HFFc6 (cell line): ENCODE measurements at places on chromosomes 3 and 15.
A peak's percentile ranks its signal among the peaks of the same experiment; 100 is the strongest.

- DNase-seq: no peak
These were observed 148.1 kb upstream of the UBE2E1 start for GRCh38 chr3:23657647-23658046.

DNA sequence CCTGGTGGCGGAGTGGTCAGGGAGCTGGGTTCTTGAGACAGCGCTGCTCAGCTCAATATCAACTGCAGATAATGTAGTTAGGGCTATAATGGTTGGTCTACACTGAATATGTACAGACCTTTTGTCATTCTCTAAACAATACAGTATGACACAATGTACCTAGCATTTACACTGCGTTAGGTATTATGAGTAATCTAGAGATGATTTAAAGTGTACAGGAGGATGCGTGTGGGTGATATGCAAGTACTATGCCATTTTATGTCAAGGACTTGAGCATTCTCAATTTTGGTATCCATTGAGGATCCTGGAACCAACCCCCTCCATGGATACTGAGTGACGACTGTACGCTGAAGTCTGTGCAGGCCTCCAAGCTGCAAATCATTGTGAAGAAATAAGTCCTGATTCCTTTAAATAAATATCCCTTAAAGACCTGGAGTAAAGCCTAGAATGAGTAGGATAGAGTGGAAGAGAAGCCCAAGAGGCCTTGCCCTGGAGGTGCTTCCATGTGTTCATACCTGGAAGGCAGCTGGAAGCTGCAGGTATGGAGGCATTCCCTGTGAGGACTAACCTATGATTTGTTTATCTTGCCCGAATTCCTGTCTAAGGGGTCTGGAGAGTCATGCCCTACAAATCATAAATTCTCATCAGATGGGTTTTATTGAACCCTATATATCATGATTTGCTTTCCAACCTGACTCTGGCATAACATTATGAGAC is 15.7 kb upstream of the RTP1 start:
- no peak for DNase-seq

DNA sequence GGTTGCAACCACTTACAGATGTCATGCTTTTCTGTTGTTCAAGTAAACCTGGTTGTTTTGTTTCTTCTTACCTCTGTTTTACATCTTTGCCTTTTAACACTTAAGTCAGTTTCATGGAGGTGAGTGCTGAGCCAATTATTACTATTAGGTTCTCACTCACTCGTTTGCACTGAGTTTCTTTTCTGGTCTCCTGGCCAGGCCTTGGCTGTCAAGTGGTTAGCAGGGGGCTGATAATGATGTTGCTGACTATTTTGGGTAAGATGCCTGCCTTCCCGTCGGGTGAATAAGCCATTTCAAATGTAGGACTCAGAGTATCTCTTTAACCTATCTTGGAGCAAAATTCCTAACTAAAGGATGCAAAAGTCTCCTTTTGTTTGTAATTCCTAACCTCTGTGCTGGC is 78.5 kb downstream of the KLHL25 start:
- no peak for DNase-seq

DNA sequence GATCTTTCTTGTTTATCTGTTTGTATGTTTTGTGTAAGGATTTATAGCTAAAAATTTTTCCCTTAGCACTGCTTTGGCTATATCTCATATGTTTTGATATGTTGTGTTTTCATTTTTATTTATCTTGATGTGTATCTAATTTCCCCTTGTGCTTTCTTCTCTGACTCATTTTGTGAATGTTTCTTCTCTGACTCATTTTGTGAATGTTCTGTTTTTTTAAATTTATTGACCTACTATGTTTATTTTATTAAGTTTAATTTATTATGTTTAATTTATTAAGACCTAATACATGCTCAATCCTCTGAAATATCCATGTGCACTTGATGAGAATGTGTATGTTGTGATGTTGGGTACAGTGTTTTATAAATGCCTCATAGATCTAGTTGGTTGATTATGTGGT is 793.5 kb upstream of the CADM2 start:
- DNase-seq: no peak

GRCh38 chr3:148042663-148043445 is 633.7 kb downstream of the ZIC1 start:
- peak; percentile 57 for DNase-seq

DNA sequence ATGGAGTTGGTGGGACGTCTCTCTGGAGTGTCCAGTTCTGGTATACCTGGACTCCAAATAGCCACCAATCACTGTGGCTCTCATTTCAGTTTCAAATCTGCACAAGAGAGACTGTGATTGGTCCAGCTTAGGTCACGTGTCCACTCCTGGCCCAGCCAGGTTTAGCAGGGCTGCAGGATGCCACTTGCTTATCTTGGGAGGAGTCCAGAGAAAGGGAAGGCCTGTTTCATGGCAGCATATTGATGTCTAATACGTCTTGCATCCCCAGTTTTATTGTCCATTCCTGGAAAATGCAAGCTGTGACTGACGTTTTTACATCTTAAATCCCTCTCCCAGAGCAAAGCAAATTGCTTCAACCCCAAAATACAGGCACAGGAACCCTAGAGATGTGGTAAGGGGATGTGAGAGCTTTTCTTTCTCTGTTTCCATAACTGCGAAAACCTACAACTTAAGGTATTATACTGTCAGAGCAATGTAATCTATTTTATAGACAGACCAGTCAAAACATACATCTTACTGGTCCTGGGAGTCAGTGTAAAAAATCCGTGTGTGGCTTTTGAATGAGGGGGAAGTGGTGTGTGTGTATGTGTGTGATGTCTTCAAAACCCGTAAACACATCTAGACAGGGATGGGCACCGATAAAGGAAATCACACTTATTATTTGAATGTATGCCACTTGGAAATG is 274.4 kb downstream of the TLE3 start:
- DNase-seq: peak; percentile 25

DNA sequence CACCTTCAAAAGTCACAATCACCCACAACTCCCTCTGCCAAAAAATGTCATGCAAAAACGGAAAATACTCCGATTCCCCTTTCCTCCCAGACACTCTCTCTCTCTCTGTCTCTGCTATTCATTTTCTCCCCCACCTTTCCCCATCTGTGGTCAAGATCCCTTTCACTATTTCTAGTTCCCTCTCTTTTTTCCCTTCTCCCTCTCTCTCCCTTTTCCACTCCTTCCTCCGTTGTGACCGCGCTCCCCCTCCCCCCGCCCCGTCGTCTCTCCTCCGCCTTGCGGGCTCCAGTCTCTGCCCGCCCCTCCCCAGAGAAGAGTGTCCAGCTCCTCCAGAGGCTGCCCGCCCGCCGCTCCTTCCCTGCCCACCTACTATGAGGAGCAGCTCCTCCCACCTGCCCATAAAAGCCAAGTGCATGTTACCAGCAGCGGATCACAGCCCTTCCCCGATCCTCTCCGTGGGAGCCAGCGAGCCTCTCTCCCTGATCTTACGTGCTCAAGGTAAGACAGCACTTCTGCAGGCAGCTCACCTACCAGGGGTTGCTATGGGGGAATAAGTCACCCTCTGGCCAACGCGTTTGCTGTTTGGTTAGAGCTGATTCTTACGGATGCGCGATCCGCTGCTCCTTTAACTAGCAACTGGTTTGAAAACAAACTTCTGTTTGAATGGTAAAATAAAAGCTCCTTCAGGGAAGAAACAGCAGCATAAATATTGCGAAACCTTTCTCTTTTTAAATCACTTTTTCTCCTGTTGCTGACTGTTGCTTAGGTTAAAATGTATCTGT is at the start of gene COL8A1:
TSS of gene COL8A1 (plus strand) at position 428 of the 782 bp plus-strand sequence. CDS start 152,089 bp downstream, outside the sequence.
- peak; percentile 39 for DNase-seq

DNA sequence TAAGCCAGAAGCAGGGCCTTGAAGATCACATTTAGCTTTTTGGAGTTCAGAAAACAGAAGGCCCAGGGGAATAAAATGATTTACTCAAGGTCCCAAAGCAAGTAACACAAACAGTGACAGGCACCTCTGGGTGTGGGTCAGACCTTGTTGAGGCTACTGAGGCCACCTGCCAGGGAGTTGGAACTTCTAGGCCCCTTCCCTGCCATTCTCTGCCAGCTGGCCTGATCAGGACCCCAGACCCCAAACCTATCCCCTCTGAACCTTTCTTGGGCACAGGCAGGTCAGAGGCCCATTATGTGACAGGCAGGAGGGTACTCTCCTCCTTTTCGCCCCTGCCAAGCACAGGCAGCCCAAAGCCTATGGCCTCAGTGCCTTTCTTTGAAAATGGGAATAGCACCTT is 49.4 kb upstream of the ATP2B2 start:
- DNase-seq: no peak

- peak; percentile 51 for DNase-seq
These were observed 60.7 kb downstream of the CFAP20DC start for GRCh38 chr3:58989163-58989562.
